NCI-H2171 treated with DMSO at 0.1 percent for 48 hours (cell line): ENCODE measurements at places on chromosomes 5 and 9.
A peak's percentile ranks its signal among the peaks of the same experiment; 100 is the strongest.

- no peak for DNase-seq
These were observed 992 bp downstream of the SH2D3C start for GRCh38 chr9:127777368-127777980.

GRCh38 chr9:132732326-132733259, 62.3 kb downstream of the GTF3C4 start:
- no peak for DNase-seq

DNA sequence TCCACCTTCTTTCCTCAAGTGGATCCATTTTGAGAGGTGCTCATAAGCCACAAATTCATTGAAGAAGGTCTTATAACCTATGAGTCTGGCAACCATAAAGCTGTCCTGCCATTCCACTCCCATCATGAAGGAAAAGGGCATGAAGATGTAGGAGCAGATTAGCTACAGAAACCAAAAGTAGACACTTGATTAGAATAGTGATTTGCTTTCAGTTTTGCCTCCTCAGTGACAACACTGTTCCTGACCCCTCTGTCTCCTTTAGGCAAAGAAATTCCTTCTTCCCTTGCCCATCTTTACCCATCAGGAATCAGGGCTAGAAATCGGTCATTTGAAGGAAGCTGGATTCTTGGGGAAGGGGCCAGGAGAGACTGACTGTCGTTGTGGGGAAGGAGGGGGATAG, 55.2 kb downstream of the SLC28A3 start:
- no peak for DNase-seq

GRCh38 chr5:159735749-159736660, 180.3 kb upstream of the ADRA1B start:
- no peak for DNase-seq

GRCh38 chr5:138472353-138472752, 7.1 kb downstream of the EGR1 start:
- DNase-seq = no peak

DNA sequence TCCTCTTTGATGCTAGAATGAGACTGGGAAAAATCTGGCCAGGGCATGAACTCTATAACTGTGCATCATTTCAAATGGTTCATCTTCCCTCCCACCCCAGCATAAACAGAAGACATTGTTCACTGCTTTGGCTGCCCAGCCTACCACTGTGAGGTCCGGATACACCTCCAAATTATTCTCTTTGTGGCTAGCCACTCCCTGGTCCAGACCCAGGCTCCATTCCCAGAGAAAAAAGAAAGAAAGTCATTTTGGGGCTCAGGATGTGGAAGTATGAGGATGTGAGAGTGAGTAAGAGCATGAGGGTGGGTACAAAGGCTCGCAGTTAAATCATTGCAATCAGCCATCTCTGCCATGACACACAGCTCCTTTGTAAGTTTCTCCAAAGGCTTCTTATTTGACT, 559.2 kb downstream of the PSAT1 start:
- no peak for DNase-seq

DNA sequence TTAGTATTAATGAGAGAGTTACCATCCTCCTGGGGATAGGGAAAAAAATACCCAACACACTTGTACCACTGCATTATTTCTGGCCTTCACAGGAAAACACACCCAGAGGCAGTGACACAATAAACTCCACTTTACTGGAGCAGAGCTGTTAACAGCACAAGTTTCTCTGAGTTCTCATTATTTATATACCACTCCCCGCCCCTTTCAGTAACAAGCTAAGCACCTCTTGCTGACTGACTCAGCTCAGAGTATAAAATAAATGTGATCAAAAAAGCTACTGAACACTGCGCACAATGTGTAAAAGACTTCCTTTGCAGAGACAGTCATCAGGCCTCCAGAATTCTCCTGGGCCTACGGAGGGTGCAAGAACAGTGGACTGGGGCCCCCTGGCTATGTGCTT, 21.6 kb downstream of the KLF9 start:
- DNase-seq = no peak

DNA sequence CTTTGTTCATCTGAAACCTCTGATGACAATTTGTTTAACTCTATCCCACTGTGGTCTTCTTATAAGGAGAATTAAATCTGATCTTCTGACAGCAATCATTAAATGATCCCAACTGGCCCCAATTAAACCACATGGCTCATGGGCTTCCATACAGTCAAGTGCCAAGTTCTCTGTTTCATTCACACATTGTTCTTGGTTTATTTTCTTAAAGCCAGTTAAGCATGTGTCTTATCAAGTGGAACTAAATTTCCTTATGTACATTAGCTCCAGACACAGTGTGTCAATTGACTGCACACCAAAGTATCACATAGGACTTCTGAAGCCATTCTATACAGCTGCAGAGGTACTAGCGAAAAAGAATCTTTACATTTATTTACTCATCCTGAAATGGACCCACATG, 51.2 kb downstream of the MEF2C start:
- DNase-seq = no peak

DNA sequence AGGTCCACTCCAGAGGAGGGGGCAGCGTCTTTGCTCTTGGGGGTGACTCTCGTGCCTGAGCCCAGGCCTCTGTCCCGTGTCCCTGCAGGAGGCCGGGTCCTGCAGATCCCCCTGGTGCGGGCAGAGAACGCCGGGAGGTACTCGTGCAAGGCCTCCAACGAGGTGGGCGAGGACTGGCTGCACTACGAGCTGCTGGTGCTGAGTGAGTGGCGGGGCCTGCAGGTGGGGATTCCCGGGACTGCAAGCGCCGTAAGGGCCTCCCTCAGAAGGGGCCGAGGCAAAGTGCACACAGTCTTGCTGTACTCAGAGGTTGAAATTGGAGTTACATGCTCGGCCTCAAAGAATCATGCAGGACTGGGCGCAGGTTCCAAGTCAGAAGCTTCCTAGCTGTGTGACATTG, 62.7 kb upstream of the ASS1 start:
- no peak for DNase-seq

DNA sequence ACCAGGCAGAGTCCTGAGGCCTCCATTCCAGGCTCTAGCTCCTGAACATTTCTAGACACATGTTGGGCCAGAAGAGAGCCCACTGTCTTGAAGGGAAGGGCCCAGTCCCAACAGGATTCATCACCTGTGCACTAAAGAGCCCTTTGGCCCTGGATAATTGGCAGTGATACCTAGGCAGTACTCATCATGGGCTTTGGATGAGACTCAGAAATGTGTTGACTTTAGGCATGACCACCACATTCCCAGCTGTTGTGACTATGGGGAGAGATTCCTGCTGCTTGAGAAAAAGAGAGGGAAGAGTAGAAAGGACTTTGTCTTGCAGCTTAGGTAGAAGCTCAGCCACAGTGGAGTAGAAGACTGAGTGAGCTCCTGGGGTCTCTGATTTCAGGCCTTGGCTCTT, 138.4 kb upstream of the DAPK1 start:
- no peak for DNase-seq

DNA sequence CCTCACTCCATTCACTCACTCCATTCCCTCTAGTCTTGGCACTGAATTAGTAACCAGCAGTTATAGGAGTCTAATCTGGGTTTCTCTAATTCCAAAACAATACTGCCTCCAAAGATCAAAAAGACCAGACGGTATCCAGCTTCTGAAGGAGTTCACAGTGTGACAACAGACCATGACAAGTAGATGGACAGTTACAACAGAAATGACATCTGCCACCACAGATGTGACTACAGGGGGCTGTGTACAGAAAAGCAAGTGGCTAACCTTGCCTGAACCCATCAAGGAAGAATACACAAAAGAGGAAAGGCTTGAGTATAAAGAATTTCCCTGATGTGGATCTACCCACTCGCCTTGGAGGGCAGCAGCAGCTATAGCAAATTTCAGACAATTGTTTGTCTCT, 112.4 kb downstream of the ACTL7B start:
- DNase-seq = peak; percentile 89
